ENCODE measurements at places on chromosomes 3 and 15. TPM values are rescaled to one million over a fixed set of nuclear protein-coding genes. Genes with fewer than 3 reads are reported as not detected.

DNA sequence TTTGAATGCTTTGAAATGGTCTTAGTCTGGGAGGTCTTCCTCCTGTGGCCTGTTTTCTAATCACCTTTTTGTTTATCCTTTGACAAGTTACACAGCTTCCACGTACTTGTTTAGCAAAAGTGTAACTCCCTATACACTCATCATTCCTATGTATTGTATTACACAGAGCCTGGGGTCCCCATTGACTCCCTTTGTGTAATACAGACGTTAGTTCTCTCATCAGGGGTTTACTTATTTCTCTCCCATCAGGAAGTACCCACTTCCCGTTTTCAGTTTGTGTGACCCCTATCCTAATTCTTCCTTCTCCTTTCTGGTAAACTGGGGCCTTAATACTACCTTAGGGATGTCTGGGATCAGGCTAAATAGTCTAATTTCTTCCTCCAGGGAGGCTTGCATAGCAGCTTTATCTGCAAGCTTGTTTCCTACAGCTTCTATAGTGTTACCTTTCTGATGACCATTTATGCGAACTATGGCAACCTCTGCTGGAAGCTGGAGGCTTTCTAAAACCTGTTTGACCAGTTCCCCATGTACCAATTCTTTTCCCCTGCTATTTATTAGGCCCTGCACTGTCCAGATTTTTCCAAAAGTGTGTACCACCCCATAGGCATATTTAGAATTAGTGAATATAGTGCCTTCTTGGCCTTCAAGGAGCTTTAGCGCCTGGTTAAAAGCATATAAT, 22.4 kb downstream of the ARL8B start:
- DNase-seq = no peak

GRCh38 chr3:55203006-55203405, 275.1 kb upstream of the LRTM1 start:
- no peak for DNase-seq

SKIC8 gene
- 26.9 TPM for total RNA-seq

- DNase-seq = no peak
These were observed 365.3 kb upstream of the KCNMB2 start for GRCh38 chr3:178170698-178171535.

DNA sequence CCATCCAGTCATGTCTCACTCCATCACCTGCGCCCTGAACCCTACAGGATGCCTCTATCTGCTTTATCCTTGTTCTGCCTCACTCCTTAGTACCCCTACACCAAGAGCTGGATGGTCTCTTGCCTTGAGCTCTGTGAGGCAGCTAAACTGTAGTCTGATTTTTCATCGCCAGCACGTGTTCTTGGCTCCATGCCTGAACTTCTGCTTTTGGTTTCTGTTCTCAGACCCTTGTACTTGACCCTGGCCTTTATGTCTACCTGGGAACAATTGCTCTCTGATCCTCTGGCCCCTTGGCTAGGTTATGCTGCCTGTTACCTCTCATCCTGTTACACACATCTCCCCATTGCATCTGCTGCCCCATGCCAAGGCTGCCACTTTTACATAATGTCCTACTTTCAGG, 318.0 kb upstream of the LMCD1 start:
- DNase-seq = no peak

DNA sequence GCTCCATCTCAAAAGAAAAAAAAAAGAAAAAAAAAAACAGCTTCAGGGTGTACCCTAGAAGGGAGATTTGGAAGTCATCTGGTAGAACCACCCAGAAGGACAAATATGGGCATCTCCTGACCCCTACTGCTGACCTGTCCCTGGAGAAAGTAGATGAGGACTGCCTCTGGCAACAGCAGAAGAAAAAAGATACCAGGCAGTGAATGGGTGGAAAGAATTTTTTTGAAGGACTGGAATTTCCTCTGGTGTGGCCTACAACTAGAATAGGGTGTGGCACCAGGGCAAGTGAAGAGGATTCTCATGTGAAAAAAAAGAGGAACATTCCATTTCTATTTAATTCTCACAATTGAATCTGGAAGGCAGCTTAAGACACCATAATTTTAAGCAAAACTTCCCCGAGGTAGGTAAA, 3.1 kb downstream of the ANXA2 start:
- DNase-seq = no peak

DNA sequence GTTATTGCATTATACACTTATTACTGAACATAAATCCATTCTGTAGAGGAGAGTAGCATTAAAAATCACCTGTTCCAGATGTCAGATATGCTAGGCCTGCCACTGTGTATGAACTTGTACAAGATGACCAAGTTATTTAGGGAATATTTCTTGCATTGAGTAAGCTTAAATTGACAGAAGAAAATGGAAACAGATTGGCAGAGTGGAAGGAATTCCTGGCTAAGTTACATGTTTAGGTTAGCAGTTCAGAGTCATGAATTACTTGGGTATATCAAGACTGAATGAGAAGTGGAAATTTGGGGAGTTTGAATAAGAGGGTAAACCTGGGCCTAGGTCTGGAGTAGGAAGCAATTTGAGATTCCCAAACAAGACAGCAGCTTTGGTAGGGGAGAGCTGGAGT, 44.6 kb downstream of the ARHGAP31 start:
- no peak for DNase-seq

DNA sequence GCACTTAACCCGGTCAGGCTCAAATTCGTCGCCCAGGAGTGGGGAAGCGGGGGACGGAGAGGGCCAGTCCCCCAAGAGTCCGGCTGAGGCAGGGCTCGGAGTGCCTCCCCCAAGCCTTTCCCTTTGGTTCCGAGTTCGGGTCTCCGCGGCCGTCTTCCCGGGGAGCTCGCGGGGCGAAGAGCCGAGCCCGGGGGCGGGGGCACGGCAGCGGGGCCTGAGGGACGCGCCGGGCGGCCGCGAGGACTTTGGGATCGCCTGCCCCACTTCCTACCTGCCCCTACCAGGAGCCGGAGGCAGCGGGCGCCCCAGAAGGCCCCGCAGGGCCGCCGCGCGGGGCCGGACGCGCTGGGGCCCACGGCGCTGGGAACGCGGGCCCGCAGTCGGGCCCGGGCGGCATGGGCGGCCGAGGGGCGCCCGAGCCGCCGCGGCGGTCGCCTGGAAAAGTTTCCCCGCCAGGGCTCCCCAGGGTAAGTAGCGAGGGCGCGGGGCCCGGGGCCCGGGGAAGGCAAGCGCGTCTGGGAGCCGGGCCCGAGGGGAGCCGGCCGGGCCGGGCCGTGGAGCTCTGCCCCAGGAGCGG, 2.8 kb downstream of the FURIN start:
- DNase-seq = no peak

GRCh38 chr15:73751899-73752805, 999 bp downstream of the INSYN1 start:
- DNase-seq = no peak

GRCh38 chr15:55676507-55676906, 66.4 kb downstream of the PRTG start:
- no peak for DNase-seq

- DNase-seq = no peak
These were observed 622 bp downstream of the NAALADL2 start for GRCh38 chr3:174859756-174860155.

DNA sequence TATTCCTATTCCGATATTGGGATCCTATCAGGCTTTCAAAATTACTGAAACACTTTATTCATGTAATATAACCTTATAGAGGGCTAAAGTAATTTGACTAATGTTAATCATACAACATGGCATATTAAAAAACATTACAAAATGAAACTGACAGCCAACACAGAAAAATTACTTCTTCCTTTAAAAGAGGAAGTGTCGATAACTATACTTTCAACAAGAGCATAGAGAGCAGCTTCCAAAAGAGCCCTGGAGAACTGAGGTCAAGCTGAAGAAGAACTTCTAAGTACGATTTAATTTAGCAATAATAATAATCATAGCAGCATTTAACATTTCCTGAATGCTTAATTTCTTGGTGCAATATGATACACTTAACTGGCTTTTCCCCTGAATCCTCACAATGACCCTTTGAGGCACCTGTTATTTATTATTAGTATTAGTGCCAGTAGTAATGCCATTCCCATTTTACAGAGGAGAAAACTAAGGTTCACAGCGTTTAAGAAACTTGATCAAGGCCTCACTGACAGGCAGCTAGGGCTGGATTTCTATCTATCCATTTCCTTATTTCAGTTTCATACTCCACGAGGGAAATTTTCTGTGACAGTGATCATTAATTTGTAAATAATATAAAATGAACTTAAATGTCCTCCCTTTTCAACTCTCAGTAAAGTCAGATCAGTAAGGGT, 181.6 kb downstream of the CFAP20DC start:
- no peak for DNase-seq

INSYN1 gene
- 0.53 TPM for total RNA-seq

DNA sequence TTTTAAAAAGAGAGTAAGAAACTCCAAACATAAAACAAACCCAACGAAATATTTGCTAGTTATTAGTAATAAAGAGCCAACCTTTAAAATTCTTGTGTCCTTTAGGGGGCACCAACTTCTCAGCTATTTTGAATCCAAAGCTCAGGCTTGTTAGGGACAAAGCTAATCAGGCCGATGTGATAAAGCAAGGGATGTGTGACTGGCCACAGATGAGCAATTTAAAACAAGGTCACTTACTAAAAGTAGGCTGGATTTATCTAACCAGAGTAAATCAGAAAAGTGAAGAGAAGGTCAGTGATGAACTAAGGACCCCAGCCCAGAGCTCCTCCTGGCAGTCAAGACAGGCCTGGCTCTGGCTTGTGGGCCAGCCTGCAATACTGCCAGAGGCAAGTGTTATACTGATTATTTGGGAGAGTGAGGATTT, 108.5 kb downstream of the CYP19A1 start:
- DNase-seq = no peak

DNA sequence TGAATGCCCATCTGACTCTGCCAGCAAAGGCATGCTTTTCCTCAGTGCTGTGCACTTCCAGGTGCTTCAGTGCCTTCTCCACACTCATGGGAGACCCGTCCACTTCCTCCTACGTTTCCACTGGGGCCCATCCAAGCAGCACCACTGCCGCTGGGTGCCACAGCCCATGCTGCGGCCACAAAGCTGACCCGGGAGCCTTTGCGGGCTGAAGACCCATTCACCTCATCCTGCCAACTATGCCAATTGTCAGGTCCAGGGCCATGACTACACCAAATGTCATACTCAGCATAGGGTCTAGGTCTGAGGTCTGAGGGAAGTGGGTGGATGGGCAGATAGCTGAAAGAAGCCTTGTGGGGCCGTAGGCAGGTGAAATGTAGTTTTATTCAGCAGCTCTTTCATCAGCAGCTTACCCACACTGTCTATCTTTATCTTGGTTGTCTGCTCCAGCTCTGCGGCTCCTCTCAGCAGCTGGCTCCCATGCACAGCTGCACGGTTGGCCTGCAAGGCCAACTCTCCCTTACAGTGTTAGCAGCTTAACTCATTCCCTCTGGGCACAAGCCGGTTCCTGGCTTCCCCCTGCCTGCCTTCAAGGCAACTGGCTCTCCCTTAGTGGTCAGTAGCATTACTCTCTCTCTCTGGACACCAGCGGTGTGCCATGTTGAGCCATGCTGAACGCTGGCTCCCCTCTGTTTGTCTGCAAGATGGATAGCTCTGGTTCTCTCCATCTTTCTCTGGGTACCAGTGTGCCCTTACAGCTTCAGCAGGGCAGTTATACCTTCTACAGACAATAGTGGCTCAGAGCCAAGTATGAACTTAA, 63.7 kb upstream of the SIAH2 start:
- no peak for DNase-seq

- DNase-seq = no peak
These were observed 14.6 kb upstream of the ATP10A start for GRCh38 chr15:25877681-25878080.

DNA sequence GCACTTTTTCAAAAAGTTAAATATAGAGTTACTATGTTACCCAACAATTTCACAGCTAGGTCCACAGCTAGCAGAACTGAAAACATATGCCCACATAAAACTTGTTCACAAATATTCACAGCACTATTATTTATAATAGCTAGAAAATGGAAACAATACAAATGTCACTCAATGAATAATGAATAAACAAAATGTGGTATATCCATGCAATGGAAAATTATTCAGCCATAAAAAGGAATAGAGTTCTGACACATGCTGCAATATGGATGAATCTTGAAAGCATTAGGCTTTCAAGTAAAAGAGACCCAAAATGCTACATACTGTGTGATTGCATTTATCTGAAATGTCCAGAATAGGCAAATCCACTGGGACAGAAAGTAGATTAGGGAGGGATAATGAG, 111.9 kb downstream of the MECOM start:
- no peak for DNase-seq

MUSTN1 gene
- 0.59 TPM for total RNA-seq

DNA sequence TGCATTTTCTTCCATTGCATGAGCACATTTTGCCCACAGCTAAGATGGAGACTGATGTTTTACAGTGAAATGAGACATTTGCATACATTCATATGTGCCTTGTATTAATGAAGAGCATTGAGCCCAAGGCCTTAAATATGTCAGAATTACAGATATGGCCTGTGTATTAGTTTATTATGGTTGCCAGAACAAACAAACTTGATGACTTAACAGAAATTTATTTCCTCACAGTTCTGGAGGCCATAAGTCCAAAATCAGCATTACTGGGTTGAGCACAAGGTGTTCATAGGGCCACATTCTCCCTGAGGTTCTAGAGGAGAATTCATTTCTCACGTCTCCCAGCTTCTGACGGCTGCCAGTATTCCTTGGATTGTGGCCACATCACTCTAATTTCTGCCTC, 302.6 kb upstream of the TGFBR2 start:
- DNase-seq = no peak

UROC1 gene
- total RNA-seq = 36.9 TPM
